Activated naive CD4-positive, alpha-beta T cell treated with Interleukin-2 at 50 U/mL for 16 hours (primary cell): ENCODE measurements at places on chromosomes 2 and 18.

DNA sequence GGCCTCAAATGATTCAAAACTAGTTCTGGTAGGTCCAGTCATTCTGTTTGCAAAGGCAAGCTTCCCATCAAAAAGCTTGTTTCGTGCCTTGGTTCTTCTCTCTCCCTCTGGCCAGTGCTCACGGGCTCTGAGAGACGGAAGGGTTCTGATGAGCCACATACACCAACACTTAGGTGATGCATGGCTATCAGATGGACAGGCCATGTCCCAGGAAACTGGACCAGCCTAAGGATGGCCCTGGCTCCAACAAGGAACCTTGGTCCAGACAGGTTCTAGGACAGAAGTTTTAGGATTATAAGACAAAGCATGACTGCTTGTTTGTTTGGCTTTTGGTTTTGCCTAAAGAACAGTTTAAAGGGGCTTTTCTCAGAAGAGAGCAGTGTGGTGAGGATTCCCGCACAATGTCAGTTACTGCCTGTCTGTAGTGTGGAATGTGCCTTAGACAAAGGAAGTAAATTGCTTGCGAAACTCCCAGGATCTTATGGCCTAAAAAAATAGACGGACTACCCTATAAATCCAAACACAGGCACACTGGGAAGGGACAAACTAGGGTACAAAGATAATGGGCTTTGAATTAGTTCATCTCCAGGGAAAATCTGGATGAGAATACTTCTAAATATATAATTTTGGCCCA is 10.3 kb downstream of the CYP1B1 start:
- DNase-seq, result no peak

GRCh38 chr2:21261591-21261990 is 137.8 kb downstream of the TDRD15 start:
- no peak for DNase-seq

DNA sequence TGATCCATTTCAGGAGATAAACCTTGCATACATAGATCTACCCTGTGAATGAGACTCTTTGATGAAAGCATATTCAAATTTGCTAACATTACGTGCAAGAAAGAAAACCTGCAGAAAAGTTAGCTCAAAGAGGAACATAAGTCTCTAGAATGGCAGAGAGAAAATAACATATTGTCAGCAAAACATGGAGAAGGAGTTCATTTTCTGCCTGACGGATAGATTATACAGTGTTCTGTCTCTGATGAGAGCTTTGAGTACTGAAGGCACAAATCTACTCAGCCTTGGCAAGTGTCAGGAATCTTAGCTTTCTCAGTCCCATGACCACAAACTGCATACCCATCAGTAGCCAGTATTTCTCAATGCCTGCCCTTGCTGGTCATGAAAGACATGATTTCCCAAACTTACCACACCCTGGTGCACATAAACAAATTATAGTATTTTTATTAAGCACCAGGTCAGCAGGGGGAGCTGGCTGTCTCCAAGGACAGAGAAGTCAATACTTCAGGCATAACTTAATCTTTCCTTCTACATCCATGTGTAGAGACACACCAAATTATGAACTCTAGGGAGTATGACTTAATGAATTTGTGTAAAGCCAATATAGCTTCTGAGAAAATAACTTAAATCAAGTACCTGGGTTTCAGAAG is 401.2 kb upstream of the SOX11 start:
- no peak for DNase-seq

DNA sequence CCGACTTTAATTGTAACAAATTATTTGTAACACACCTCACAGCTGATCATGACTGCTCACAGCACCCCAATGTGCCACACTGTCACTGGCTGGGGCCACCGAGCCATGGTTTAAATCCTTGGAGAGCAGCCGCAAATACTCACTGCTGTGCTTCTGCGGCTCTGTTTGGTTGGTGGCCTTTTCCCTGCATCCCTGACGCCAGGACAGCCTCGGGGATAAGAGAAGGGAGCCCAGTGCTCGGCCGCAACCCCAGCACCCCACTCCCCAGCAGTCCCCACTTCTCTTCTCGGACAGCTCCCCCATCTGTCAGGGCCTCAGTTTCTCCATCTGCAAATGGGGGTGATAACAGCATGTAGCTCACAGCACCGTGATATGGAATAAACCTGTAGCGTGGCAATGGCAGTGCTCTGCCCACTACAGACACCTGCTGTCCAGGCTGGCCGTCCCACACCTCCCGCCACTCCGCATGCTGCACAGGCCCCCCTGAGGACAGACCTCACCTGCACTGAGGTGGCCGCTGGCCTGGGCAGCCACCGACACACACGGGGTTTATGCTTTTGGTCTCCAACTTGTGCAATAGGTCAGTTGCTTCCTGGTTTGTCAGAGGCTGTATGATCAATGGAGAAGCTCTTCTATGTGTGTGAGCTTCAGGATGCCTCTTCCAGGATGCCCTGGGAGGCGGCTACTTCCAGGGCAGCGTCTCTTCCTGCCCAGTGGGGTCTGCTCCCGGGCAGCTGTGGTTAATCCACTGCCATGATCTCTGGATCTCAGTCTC is 87.1 kb downstream of the NDUFA10 start:
- no peak for DNase-seq

DNA sequence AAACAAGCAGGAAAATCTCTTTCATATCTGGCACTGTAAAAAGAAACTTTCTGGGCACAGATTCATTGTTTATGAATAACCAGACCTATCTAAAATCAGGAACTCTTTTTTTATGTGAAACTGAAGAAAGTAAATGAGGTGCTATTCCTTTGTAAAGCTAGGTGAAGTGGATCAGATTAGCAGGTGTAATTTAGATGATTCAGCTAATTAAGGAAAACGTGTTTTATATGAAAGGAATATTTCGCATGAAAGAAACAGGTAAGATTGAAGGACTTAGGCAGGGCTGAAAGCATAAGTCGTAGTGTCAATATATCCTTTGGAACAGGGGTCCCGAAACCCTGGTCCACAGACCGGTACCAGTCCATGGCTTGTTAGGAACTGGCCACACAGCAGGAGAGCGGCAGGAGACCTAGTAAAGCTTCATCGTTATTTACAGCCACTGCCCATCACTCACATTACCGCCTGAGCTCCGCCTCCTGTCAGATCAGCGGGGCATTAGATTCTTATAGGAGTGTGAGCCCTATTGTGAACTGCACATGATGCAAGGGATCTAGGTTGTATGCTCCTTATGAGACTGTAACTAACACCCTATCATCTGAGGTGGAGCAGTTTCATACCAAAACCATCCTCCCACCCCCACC is 20.3 kb upstream of the XIRP2 start:
- no peak for DNase-seq

- no peak for DNase-seq
Measured at GRCh38 chr2:173858291-173858731, 106.9 kb downstream of the SP3 start.

- no peak for DNase-seq
Measured at GRCh38 chr18:60981682-60982328, 351.4 kb upstream of the CDH20 start.

- DNase-seq, result no peak
Measured at GRCh38 chr18:51182824-51183223, 14.7 kb downstream of the MEX3C start.

DNA sequence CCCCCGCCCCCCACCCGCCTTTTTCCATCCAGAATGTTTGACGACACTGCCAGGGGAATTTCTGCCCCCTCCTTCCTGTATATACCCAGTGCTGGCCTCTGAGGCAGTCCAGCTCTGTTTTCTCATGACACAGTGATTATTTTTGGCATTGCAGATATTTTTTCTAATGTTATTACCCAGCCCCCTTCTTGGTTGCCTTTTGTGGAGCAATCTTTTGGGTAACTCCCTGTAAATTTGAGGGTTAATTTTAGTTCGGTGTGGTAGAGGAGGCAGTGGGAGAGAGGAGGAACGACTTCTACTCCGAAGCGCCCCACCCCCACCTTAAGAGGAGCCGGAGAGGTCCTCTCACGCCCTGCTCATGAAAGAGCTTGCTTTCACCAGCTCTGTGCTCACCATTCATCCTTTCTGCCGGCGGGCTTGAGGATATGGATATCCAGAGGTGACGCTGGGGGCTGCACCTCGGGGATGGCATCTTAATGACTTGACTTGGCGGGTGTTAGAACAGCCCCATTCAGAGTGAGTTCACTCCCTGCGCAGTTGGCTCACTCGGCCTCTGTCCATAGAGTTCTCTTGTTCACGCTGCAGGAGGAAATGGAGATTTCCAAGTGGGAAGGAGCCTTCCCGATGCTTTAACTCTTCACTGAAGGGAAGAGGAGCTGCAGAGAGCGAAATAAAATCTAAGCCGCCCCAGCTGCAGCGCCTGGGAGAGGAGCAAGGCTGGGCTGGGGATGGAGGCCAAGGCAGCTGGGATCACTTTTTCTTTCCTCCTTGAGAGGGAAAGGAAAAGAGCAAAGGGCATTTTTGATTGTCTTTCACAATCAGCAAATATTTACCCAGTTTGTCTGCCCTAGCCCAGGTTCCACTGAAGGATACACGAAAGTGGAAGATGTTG is 38.4 kb downstream of the EPAS1 start:
- no peak for DNase-seq

DNA sequence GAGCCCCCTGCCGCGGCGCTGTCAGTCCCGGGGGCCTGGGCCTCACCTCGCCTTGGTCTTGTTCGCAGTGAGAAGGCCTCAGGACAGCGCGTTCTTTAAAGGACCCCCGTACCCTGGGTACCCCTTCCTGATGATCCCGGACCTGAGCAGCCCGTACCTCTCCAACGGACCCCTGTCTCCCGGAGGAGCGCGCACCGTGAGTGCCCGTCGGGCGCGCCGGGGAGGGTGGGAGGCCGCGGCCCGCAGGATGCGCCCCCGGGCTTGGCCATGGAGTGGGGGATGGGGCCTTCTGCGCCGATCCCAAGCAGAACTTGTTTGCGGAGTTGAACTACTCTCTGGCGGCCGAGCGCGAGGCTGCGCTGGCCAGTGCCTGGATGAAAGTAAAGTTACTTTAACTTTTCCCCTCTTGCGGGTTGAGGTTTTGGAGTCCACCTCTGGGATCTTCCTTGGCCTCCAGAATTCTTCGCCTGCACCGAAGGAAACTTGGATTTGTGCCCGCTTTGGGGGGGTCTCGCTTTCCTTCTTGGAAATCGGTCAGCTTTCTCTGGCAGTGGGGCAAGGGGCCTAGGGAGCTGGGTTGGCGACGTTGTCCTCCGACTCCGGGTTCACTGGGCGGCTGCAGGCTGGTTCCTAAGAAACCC is 1.2 kb downstream of the TCF7L1 start:
- DNase-seq, result no peak

DNA sequence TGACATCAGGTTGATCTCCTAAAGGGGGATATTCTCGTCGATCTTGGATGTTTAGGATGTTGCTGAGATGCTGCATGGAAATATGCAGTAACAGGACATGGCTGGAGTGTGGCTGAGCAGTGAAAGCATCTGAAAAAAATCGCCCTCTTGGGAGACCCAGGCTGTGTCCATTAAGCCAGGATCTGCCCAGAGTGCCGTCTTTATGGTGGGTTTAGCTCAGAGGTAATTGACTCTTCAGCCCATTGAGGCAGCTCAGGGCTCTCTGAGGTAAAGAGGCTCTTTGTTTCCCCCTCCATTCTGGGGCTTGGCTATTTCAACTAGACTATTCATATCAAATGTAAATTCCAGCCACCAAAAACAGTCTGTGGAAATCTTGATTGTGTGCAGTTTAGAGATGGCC is 26.5 kb downstream of the OSBPL6 start:
- DNase-seq, result no peak

DNA sequence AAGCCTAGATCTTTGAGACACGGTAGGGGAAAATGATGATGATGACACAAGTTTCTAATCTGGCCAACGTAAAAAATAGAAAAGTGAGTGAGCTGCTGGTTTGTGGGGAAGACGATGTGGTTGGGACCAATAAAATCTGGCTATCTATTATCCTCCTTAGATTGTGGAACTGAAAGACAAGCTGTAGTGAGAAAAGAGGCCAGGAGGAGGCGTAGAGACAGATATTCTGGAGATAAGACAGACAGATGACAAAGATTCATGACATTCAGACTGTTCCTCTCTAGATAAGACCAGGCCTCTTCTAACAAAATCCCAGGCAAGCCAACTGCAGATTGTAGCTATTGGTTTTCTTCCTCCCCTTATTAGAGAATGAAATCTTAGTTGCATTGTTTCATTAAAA is 376.3 kb upstream of the UBE2E3 start:
- DNase-seq, result no peak

DNA sequence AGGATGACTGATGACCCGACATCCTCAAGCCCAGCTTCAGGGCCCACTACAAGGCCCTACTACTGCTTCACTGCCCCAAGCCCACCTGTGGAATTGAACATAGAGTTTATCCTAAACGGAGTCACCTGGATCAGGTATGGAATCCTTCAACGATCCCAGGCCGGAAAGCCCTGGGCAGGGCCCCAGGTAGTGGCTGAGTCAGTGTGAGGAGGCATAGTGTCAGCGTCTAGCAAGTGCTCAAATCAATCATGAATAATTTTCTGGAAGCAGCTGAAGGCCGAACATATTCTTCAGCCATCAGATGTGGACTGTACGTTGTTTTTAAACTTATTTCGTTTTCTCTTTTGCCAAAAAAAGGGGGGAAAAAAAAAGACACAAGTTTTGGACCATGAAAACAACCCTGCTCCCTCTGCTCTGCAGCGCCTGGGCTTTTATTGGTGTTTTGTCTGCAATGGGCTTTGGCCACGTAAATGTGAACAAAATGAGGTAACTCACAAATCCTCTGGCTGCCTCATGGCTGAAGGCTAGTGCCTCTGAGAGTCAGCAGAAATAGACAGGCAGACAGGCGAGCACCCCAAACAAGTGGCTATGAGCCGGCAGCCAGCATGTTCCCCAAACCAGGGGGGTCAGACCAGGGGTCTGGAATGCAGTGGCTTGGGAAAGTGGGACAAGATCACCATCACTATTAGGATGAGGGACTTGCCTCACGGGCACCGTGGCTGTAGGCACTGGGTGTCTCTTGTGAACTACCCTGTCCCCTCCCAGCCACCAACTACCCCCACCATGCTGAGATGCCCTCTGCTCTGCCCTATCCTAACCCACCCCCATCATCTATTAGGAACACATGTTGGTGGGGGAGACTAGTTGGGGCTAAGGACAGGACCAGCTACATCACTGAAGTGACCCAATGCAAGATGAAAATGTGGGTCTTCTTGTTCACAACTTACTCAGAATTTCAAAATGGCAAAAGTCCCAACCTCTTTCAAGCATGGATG is 51.4 kb downstream of the TTC32 start:
- DNase-seq, result no peak

DNA sequence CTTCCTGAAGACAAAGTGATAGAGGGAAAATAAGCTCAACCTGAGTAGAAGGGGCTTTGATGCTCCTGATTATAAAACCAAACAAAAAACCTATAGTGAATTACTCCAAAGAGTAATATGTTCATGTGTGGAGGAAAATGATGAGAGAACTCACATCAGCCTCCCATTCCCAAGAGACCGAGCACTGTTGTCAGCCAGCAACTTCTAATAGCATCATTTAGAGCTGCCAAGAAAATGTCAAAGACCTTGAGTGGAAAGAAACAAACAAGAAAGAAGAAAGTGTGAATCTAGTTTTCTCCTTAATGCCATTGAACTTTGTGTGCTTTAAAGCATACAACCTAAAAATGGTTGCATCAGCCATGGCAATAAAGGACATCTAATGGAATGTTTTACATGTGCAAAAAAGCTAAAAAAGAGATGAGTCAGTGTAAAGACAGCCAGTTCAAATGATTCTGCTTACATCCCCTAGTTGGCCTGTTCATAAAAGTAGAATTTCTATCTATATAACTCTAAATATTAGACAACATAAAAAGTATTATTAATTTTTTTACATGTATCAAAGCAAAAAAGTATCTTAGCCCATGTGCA is 1066.2 kb downstream of the TDRD15 start:
- no peak for DNase-seq
